Activated CD4-positive, alpha-beta T cell treated with anti-CD3 and anti-CD28 coated beads, Interleukin-2, amount 10 ng/mL, durations not matched to agents 7 days and 5 days (primary cell): ENCODE measurements at places on chromosomes 5 and 9. TPM values are rescaled to one million over a fixed set of nuclear protein-coding genes. Genes with fewer than 3 reads are reported as not detected.

FOXI1 gene
- not detected for total RNA-seq

GBA2 gene
- total RNA-seq = 44.1 TPM

OR13J1 gene
- total RNA-seq = not detected

PCDHA13 gene
- not detected for total RNA-seq

IRX1 gene
- total RNA-seq = not detected
